NCI-H187 treated with DMSO at 0.1 percent for 48 hours (cell line): ENCODE measurements at places on chromosomes 7 and 10.

DNA sequence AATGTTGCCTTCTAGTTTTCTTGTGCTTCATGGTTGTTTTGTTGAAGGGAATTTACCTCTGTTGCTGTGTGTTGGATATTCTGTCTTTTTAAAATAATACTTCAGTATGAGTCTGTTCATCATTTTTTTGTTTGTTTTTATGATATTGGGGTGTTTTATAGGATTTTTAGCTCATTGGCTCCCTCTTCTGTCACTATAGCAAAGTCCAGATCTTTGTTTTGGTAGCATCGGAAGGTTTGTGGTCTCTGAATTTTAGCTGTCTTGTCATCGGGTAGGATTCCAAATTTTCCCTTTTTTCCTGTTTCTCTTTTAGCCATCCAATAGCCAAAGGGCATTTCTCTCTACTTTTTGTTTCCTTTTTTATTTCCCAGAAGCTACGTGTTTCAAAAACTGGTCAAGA, 91.4 kb downstream of the EXOC4 start:
- DNase-seq, result no peak

DNA sequence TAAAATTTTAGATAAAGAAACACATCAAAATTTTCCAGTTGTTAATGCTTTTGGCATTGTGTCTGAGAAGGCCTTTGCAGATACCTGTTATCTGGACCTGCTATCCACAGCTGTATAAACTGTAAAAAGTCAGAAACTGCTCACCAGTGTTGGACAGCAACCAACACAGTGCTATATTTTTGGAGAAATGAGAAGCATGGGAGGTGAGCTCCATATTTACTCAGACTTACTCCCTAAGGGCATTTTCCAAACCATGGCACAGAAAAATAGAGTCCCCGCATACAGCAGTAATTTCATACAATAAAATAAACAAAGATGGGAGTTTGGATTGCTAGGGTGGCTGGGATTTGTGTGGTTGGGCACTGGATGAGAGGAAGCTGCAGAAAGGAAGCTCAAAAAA, 136.3 kb upstream of the GLI3 start:
- DNase-seq, result no peak

GRCh38 chr7:37916673-37917660, at the start of gene SFRP4:
SFRP4 (minus strand) TSS chr7:37916817; CDS start chr7:37916537, 280 bp downstream.
- DNase-seq, result no peak

DNA sequence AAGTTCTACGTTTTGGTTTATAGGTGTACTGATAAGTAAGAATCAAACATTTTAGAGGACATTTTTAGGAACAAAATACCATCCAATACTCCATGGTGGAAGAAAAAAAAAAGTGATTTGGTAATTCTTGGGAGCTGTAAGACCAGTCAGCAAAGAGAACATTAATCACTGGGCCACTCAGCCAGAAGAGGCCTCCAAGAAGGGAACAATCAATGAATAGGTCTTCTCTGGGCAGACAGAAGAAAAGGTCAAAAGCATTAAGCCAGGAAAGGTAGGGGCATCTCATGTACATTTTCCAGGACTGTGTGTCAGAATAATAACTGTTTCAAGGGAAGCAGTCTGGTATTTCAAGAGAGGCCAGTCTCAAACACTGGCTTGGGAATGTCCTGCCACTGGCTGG, 190.4 kb upstream of the AGK start:
- no peak for DNase-seq

DNA sequence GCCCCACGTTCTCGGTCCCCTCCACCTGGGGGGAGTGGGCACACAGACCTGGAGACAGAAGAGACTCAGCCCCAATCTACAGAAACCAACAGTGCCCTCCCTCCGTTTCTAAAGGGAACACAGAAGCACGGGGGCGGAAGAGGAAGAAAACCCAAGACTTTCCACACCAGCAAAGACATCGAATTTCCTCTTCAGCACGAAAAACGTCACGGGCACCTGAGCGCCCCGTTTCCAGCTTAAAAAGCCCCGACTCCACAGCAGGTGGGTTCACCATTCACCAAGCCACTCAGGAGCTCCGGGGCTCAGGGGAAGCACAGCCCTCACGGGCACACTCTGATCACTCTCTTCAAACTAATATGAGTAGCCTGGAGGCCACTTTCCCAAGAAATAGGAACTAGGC, 19.6 kb downstream of the NUDT1 start:
- DNase-seq, result no peak

DNA sequence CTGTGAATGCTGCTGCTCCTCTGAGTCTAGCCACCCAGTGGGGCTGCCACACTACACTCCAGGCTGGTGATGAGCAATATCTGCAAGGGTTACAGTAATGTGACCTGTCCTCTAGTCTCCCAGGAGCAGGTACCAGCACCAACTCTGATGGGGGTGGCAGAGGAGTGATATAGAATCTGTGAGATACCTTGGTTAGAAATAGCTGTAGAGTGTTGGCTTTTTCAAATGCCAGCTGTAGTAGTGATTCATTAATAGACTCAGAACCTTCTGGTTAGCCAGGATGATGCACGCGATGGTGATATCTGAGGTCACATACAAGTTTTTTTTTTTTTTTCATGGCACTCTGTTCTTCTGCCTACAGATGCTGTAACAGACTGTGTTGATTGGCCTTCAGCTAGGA, 757.1 kb downstream of the INHBA start:
- DNase-seq, result no peak

DNA sequence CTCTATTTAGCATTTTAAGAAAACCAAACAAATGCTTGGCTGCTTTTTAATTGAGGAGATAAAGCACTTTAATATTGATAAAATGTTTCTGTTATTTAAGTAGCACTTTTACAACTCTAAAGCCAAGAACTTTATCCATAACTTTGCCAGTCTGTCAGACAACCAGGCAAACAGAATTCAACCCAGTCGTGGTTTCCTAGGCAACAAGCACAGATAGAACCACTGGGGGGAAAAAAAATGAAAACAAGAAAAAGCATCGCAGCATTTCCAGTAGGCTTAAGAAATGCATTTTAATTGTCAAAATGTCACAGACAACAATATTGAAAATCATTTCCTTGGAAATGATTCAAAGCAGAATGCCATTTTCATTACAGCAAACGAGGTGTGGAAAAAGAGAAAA, 323.4 kb downstream of the PARD3 start:
- DNase-seq, result no peak

DNA sequence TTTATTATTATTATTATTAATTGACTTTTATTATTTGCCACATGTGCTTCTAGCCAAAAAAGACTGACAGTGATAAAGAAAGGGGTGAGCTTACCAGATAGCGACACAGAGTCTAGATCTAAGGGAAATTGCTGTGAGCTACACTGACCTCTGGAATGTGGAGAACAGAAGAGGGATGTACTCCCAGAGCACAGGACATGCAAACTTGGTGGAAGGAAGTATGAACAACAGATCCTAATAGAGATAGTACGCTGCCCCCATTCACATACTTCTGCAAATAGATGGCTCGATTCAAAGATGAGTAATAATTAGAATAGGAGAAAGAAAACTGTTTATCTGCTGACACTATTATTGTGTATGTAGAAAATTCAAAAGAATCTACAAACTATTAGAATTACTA, 109.3 kb upstream of the HPS1 start:
- DNase-seq, result no peak

DNA sequence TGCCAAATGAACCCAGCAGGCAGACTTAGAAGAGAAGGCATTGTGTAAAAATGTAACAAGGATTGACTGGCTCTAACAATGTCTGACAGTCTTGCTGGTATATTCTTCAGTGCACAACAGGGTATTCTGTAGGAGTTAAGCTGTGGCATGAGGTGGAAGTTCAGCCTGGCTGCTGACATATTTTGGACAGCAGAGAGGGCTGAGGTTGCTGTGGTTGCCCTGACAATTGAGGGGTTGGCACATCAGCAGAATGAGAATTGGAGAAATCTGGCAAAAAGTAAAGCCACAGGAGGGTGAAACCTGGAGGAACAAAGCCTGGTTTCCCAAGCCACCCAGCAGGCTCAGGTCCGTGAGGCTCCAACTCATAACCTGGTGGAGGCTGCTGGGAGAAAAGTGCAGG, 220.2 kb downstream of the JAZF1 start:
- DNase-seq, result no peak

- DNase-seq, result no peak
Measured at GRCh38 chr7:132518102-132518838, 58.0 kb downstream of the PLXNA4 start.

DNA sequence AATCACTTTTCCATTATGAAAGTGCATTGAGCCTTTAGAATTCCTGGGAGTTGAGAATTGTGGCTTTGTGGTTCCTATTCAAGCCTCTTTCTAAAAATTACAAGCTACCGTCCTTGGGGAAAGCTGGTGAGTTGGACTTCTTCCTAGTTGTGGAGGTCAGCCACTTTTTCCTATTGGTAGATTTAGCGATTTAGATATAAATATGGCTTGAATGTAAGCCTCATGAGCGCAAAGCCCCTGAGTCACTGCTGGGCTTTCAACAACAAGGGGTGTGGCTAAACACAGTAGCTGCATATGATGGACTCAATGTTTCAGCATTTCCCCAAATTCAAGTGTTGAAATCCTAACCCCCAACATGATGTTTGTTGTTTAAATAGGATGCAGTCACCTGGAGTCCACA, 150.0 kb upstream of the IGFBP3 start:
- no peak for DNase-seq

DNA sequence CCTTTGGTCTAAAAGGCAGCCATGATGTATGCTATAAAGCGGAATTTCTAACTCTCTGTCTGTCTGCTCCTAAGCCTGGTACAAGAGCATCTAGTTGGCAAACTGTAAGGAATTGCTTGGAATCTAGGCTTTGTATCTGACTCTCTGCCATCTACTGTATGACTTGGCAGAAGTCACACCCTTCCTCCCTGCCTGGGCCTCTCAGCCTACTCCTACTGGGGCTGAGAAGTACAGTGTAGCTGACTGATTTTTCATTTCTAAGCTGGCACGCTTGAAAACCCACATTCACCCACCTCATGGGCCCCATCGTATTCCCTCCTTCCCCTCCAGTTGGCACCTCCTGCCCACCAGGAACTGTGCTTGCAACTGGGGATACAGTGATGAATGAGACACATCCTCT, 435.2 kb downstream of the PLXNA4 start:
- no peak for DNase-seq

GRCh38 chr7:38728145-38728544, 97.0 kb upstream of the AMPH start:
- no peak for DNase-seq

GRCh38 chr7:87876869-87877234, 559 bp downstream of the DBF4 start:
- DNase-seq, result no peak

GRCh38 chr10:94178475-94179253, 184.1 kb downstream of the NOC3L start:
- DNase-seq, result no peak

GRCh38 chr7:158228986-158229385, 358.6 kb downstream of the PTPRN2 start:
- DNase-seq, result no peak

DNA sequence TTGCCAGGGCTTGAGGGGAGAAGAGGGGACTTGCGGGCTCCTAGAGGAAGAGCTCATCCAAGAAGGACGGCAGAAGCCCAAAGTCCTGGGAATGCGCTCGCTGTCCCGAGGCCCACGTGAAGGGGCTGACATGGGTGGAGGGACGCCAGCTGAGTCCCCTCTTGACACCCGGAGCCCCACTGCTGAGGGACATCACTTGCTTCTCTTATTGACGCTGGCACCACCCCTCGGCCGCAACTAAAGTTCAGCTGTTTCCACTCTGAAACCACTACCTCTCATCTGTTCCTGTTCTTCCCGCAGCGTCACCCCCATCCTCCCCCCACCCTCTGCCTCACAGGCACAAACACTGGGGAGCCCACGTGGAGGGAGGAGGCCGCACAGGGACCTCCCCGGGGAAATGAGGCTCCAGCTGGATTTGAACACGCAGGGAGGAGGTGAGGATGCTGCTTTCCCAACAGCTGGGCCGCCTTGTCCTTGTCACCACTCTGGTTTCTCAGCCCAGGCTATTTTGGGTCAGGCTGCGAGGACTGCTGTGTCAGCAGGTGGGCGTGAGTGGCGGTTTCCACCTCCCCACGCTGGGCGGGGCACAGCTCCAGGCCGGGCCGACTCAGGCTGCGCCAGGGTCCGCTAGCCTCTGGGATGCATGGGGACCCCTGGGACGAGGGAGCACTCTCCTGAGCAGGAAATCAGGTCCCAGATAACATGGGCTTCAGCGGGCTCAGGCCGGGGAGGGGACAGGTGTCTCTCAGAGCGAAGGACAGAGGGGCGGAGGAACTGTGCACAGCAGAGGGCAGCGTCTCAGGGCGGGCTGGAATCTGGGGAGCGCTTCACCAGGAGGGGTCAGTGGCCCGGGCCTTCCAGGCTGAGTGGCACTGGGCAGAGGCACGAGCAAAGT, 156.3 kb downstream of the ZNF248 start:
- no peak for DNase-seq

- no peak for DNase-seq
Measured at GRCh38 chr7:80748363-80749042, 110.1 kb downstream of the CD36 start.

GRCh38 chr7:15922002-15922401, 235.5 kb upstream of the MEOX2 start:
- DNase-seq, result no peak

- DNase-seq, result no peak
Measured at GRCh38 chr7:127270093-127270492, 17.4 kb upstream of the GRM8 start.

- DNase-seq, result no peak
Measured at GRCh38 chr7:80875537-80876120, 43.2 kb downstream of the SEMA3C start.

DNA sequence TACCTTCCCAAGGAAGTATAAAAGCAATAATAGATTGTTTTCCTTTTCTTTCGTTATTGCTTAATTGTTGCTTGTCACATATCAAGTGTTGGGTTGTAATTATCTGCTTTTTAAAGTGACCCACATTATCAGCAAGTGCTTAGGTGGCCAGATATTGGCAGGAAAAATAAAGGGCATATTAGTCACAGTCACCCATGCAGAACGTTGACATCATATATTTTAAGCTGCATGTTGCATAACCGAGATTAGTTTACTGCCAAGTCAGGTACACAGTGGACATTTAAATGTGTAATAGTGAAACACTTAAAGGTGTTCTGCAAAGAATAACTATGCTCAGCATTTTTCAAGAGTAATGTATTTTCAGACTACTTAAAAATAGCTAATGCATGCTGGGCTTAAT, 11.4 kb downstream of the NEBL start:
- DNase-seq, result no peak

DNA sequence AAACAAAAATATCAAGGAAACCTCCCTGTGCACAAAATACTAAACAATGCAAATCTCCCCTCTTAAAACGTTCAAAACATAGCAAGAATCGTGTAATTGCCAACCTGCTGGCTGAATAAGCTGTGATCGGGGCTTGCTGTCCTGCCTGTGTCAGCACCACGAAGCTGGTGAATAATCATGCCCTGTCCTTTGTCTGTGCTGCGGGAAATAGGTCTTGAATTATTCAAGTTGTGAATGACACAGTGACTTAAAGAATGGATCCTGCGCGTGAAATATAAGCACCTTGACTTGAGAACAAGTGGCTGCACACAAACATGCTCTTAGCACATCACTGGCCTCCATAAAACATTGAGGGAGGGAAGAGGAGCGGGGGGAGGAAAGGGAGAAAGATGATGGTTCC, 130.2 kb downstream of the OAT start:
- DNase-seq, result no peak
